ENCODE measurements at places on chromosomes 5 and 9.

- H3K4me3 ChIP-seq: no peak overlapping the region
- DNase-seq: no peak
- H3K27ac ChIP-seq: no peak overlapping the region
Observed at GRCh38 chr5:16803831-16804230, 132.3 kb downstream of the MYO10 start.

DNA sequence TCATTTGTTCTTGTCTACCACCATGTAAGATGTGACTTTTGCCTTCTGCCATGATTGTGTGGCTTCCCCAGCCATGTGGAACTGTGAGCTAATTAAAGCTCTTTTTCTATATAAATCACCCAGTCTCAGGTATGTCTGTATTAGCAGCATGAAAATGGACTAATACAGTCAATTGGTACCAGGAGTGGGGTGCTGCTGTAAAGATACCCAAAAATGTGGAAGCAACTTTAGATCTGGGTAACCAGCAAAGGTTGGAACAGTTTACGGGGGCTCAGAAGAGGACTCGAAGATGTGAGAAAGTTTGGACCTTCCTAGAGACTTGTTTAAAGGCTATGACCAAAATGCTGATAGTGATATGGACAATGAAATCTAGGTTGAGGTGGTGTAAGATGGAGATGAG is 488.9 kb downstream of the ISL1 start:
- H3K27ac ChIP-seq: no peak overlapping the region
- no peak for DNase-seq
- no peak overlapping the region for H3K4me3 ChIP-seq
- no peaks in the 10 kb centered on the region for H3K36me3 ChIP-seq

DNA sequence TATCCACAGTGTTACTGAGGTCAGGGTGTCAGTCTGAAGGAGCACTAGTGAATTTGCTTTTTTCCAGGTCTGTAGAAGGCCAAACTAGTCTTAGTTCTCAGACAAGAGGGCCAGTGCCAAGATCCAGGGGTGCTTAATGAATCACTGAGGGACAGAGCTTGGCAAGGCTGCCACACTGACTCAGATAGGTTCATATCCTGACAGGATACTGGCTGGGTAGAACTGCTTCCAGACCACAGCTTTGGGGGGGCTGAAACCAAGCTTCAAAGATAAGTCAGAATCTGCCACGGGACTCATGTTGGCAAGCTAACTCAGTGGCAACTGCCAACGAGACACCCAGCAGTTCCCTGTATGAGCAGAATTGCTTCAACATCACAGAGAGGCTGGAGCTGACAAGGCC is 1125.4 kb downstream of the EFNA5 start:
- no peaks in the 10 kb centered on the region for H3K27me3 ChIP-seq
- peaks cover 13% of the 10 kb centered on the region for H3K4me1 ChIP-seq
- peak; percentile 80 for DNase-seq
- peaks cover 8% of the 10 kb centered on the region for H3K36me3 ChIP-seq
- peak overlapping the region; percentile 69 for H3K27ac ChIP-seq

- no peaks in the 10 kb centered on the region for H3K36me3 ChIP-seq
- no peaks in the 10 kb centered on the region for H3K4me1 ChIP-seq
- peak; percentile 35 for DNase-seq
- H3K27ac ChIP-seq: no peak overlapping the region
Observed at GRCh38 chr5:73783828-73784227, 157.8 kb downstream of the ARHGEF28 start.

DNA sequence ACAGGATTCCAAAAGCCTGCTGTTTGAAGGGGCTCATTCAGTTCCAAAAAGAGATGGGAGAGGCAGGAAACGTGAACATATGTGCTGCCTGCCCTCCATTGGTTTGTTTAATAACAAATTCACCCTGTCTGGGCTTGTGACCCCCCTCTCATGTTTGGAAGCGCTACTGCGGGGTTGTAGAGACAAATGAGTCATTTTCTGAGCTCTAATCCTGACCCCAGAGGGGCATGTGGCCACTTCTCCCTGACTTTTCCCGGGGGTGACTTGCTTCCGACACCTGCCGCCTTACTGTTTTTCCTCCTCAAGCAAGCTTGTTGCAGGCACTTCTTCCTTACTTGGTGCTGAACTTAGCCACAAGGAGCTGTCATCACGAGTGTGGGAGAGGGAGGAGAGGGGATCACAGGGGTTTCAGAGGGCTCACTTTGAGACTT is 75.9 kb downstream of the LMNB1 start:
- H3K4me1 ChIP-seq: no peaks in the 10 kb centered on the region
- H3K36me3 ChIP-seq: no peaks in the 10 kb centered on the region
- H3K4me3 ChIP-seq: no peak overlapping the region
- no peaks in the 10 kb centered on the region for H3K27me3 ChIP-seq
- DNase-seq: no peak

GRCh38 chr5:105167092-105167491 is 1604.5 kb upstream of the NUDT12 start:
- H3K27ac ChIP-seq: no peak overlapping the region
- no peaks in the 10 kb centered on the region for H3K36me3 ChIP-seq
- H3K27me3 ChIP-seq: no peaks in the 10 kb centered on the region
- peak; percentile 68 for DNase-seq

- no peak overlapping the region for H3K4me3 ChIP-seq
- H3K36me3 ChIP-seq: no peaks in the 10 kb centered on the region
- peaks cover 14% of the 10 kb centered on the region for H3K4me1 ChIP-seq
- H3K27ac ChIP-seq: no peak overlapping the region
Observed at GRCh38 chr5:150303660-150304386, 1.1 kb upstream of the ARSI start.

DNA sequence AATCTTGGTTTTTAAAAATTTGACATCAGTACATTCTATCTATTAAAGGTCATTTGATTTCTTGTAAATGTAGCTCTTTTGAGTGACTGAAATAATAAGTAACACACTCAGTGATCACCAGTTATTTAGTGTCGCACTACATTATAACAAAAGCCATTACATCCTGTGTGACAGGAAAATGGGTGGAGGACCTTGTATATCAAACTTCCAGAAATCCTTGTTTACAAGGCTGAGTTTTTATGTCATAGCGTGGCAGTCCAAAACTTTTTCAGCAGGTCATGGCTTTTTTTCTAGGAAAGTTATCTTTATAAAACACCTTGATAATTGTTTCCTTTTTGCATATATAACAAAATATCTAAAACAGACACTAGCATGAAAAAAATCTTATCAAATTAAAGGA is 14.4 kb upstream of the ITGA1 start:
- H3K36me3 ChIP-seq: no peaks in the 10 kb centered on the region
- H3K4me3 ChIP-seq: no peak overlapping the region
- H3K27ac ChIP-seq: no peak overlapping the region
- DNase-seq: no peak
- no peaks in the 10 kb centered on the region for H3K27me3 ChIP-seq
- H3K4me1 ChIP-seq: no peaks in the 10 kb centered on the region

DNA sequence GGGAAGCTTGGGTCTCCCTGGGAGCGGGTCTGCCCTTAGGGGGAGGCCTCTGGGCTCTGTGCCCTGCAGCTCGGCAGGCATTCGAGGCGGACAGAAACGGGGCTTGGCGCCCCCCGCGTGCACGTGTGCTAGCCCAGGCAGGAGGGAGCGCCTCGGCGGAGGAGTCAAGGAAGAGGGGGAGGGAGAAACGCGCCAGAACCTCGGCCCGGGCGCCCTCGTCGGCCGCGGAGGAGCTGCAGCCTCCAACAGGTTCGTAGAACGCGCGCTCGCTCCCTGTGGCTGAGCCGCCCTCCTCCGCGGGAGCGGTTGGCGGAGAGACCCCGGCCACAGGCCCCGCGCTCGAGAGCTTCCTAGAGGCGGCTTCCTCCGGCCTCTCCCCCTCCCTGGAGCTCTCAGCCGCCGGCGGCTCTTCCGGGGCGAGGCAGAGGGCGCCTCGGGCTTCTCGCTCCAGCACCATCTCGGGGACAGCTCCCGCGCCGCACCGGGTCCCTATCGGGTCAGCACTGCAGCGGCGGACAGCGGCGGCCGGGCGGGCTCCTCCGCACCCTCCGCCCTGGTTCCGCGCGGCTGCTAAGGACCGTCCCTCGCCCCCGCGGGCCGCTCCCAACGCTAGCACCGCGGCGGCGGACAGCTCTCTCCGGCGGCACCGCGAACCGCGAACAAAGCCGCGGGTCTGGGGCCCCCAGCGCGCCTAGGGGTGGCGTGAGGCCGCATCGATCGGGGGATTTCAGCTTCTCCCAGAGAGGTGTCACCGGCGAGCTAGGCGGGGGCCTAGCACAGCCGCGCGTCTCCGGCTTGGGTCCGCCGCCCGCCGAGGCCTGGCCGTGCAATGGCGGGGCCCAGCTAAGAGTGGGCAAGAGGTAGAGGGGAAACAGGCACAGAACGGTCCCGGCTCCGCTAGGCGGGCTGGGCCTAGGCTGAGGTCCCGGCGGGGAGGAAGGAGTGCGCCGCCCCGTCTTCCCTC is 74.6 kb upstream of the CPLX2 start:
- H3K27ac ChIP-seq: no peak overlapping the region
- H3K4me1 ChIP-seq: peaks cover 12% of the 10 kb centered on the region
- no peaks in the 10 kb centered on the region for H3K36me3 ChIP-seq

- H3K4me3 ChIP-seq: no peak overlapping the region
- DNase-seq: no peak
- no peaks in the 10 kb centered on the region for H3K27me3 ChIP-seq
- no peak overlapping the region for H3K27ac ChIP-seq
- no peaks in the 10 kb centered on the region for H3K4me1 ChIP-seq
- peaks cover 80% of the 10 kb centered on the region for H3K36me3 ChIP-seq
Observed at GRCh38 chr5:150389531-150390266, 23.0 kb downstream of the CD74 start.
